ENCODE measurements at places on chromosomes 12 and 14.

DNA sequence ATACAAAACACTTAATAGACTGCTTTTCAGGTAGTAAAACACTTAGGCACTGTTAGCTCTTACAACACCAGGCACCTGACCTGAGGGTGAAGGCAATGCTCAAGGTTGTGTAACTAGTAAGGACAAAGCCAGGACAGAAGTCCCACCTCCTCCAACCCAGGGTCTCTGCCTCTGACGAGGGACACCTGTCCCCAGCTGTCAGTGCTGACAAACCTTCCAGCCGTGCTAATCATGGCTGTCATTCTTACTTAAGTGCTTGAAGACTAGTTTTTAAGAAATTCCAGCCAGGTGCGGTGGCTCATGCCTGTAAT lies 62.5 kb upstream of the MAX start:
- no peak for DNase-seq

- DNase-seq, result no peak
Measured at GRCh38 chr14:68786491-68787091, 6.3 kb downstream of the ZFP36L1 start.

GRCh38 chr12:56941299-56942017 lies 7.2 kb upstream of the SDR9C7 start:
- no peak for DNase-seq

DNA sequence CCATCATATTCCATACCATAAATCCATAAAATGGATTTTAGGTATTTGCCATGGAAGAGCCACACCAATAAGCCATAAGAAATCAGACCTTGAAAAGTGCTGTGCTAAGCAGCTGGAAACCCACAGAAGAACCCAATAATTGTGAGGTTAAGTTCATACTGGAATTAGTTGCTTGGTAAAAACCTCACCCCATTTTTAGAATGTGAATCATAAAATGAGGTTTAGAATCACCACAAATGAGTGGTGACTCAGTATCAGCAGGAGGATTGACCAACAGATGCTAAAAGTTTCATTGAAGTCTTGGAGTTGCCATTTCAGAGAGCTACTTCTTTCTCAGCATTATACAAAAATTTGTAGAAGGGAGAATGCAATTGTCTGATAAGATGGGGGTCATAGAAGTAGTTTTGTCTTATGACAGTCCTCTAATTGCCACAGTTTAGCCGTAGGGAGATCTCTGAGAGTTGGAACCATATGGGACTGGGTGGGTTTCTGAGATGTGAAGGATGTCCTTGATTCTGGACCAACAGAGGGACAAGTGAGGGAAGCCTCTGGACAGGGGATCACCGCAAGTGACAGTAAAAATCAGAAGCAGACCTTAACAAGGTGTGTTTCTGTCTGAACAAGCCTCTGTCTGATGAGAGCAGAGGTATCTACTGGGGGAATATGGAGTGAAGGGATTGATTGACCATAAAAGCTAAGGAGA lies 1.4 kb upstream of the STON2 start:
- DNase-seq, result no peak

DNA sequence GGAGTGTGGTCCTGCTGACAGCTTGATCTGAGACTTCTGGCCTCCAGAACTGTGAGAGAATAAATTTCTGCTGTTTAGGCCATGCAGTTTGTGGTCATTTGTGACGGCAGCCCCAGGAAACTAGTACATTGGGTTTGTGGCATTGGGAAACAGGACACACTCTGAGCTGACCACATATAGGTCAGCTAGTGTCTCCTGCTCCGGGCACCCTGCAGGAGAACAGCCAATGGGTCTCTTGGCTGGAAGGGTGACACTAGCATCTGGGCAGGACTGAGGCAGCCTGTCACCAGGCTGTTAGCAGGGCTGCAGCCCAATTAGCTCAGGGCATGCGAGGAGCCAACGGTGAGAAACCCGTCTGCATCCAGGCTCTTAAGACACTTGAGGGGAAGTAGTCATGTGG lies 83.2 kb downstream of the PITPNM2 start:
- no peak for DNase-seq

DNA sequence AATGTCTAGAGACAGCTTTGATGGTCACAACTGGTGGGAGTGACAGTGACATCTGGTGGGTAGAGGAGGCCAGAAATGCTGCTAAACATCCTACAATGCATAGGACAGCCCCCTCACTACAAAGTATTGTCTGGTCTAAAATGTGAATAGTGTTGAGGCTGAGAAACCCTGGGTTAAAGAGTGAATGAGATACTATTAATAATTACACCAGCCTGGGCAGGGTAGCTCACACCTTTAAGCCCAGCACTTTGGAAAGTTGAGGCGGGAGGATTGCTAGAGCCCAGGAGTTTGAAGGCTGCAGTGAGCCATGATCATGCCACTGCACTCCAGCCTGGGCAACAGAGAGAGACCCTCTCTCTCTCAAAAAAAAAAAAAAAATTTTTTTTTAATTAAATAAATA lies 11.1 kb downstream of the SVOP start:
- no peak for DNase-seq

- DNase-seq, result no peak
Measured at GRCh38 chr14:72614365-72614764, 279.5 kb downstream of the DPF3 start.

DNA sequence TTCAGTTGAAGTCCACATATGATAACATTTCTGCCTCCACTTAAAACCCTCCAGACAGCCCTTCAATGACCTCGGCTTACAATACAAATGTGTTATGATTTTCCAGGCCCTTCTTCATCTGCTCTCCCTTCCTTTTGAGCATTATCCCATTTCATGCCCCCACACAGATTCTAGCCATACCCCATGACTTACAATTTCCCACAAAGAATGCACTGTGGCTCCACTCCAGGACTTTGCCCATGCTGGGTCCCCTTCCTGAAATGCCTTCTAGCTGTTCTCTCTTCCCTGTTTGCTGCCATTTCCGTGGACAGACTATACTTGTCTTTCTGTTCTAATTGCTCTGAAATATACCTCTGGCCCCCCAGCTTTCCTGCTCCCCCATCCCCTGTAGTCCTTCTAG lies 963.2 kb downstream of the DIO2 start:
- no peak for DNase-seq

DNA sequence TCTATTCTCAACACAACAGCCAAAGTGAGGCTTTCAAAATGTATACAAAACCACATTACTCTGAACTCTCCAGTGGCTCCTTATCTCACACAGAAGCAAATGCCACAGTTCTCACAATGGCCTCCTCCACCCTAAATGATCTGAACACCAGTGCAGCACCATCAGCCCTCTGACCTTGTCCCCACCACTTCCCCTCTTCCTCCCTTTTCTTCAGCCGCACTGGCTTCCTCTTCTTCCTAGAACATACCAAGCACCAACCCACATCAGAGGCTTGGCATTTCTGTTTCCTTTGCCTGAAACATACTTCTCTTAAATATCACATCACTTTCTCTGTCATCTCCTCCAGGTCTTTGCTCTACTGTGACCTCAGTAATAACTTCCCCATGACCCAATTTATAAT lies 66.3 kb downstream of the GPR135 start:
- no peak for DNase-seq

GRCh38 chr14:79496701-79497100 lies 714.6 kb downstream of the DIO2 start:
- DNase-seq, result no peak

DNA sequence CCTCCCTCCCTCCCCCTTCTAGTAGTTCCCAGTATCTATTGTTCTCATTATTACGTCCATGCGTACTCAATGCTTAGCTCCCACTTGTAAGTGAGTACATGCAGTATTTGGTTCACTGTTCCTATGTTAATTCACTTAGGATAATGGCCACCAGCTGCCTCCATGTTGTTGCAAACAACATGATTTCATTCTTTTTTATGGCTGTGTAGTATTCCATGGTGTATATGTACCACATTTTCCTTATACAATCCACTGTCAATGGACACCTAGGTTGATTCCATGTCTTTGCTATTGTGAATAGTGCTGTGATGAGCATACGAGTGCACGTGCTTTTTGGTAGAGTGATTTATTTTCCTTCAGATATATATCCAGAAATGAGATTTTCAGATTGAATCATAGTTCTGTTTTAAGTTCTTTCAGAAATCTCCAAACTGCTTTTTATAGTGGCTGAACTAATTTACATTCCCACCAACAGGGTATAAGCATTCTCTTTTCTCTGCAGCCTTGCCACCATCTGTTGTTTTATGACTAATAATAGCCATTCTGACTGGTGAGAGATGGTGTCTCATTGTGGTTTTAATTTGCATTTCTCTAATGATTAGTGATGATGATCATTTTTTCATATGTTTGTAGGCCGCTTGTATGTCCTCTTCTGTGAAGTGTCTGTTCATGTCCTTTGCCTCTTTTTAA lies 17.9 kb upstream of the CLEC7A start:
- DNase-seq, result no peak

- no peak for DNase-seq
Measured at GRCh38 chr14:85444635-85445034, 85.3 kb upstream of the FLRT2 start.

DNA sequence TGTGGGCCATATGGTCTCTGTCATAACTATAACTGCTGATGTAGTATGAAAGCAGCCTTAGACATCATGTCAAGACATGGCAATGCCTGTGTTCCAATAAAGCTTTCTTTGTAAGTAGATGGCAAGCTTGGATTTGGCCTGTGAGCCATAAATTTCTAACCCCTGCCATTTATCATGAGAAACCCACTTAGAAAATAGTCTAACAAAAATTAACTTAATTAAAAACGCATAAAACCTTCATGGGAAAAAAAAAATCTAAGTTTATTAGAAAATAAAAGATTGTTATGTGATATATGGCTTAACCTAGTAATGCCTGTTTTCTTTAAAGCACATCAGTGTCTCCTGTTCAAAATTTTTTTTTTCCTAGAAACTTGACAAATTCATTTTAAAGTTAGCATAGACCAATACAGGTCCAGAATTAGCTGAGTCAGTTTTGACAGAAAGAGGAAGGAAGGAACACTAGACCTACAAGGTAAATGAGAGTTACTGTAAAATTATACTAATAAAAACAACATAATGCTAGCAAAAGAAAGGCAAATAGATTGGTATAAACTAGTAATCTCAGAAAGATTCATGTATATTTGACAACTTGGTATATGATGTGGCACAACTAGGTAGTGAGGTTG lies 68.2 kb downstream of the USP15 start:
- DNase-seq, result no peak

GRCh38 chr12:47769234-47770085 lies 3.6 kb upstream of the SLC48A1 start:
- no peak for DNase-seq

GRCh38 chr12:112370868-112371510 lies 11.2 kb downstream of the HECTD4 start:
- no peak for DNase-seq

- DNase-seq, result no peak
Measured at GRCh38 chr14:54166049-54166950, 209.7 kb upstream of the BMP4 start.

DNA sequence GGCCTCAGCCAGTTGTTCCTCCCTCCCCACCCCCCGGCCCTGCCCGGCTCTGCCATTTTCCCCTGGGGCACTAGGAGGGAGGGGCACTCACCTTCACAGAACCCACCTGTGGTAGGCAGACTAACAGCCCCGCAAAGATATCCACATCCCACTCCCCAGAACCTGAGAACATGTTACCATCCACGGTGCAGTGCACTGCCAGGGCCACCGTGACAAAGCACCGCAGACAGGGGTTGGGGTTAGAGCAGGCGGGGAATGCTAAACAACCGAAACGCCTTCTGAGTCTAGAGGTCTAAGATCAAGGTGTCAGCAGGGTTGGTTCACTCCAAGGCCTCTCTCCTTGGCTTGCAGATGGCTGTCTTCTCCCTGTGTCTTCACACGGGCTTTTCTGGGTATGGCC lies 57.4 kb upstream of the NCOR2 start:
- no peak for DNase-seq

GRCh38 chr12:46562625-46563225 lies 190.2 kb upstream of the SLC38A2 start:
- no peak for DNase-seq

- no peak for DNase-seq
Measured at GRCh38 chr12:58450868-58451482, 469.3 kb downstream of the LRIG3 start.

- peak; percentile 80 for DNase-seq
Measured at GRCh38 chr14:99038431-99038820, 233.6 kb downstream of the BCL11B start.

- DNase-seq, result no peak
Measured at GRCh38 chr14:100323121-100323941, at the start of gene SLC25A47. Gene SLC25A47 (plus strand): TSS chr14:100323339. CDS start chr14:100323415, 76 bp downstream.

All from aorta (tissue), 5 donors.